Pericardium fibroblast (primary cell): ENCODE measurements at places on chromosomes 3 and 15. TPM values are rescaled to one million over a fixed set of nuclear protein-coding genes. Genes with fewer than 3 reads are reported as not detected.

The XCR1 gene
- total RNA-seq = not detected in 2 replicates

The MME gene
- total RNA-seq = 143 and 177 TPM in 2 replicates

The RHCG gene
- total RNA-seq = 0.12 TPM in 1 of 2 replicates, not detected in the other

The ARGFX gene
- total RNA-seq = not detected in 2 replicates

The FRMD4B gene
- 3.0 and 6.0 TPM in 2 replicates for total RNA-seq
